ENCODE measurements at places on chromosomes 7 and 10.
A peak's percentile ranks its signal among the peaks of the same experiment; 100 is the strongest.

DNA sequence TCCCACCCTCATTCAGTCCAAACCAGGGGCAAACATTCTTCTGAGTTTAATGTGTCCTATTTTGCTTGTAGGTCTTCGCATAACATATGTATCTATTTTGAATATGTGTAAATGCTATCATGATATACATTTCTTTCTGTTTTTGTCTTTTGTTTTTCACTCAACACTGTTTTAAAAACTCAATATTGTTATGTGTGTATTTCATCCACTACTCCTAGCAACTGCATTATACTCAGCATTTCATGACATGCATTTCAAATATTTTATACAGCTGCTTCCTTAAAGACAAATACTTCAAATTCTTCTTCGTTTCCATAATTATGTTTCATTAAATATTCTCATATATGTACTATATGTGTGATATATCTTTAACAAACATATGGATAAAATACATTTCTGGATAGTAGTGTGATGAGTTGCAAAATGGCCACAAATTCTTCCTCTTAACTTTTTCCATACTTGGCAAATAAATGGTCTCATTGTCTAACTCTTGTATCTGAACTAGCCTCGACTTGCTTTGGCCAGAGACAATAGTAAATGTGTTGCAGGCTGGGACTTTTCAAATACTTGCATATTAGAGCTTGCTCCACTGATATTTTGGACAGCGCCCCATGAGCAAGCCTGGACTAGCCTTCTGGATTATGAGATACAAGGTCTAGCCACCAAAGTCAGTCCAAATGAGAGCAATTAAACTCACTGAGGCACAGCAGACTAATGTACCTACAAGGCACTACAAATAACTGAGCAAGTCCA lies 539.7 kb upstream of the KCND2 start:
- DNase-seq: no peak

DNA sequence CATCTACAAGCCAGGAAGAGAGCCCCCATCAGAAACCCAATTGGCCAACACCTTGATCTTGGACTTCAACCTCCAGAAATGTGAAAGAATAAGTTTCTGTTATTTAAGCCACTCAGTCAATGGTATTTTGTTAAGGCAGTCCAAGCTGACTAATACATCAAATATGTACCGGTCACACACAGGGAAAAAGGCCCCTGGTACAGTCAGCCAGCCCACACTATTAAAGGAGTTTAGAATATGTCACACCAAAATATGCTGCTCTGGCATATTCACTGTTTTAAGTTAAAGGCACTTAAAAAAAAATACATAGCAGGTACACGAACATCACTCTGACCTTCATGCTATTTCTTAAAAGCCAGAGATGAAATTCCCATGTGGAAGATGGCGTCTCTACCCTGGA lies 15.2 kb upstream of the CDCA7L start:
- peak; percentile 89 for DNase-seq

- DNase-seq: no peak
These were observed 109.2 kb downstream of the PDGFA start for GRCh38 chr7:410395-410910.

DNA sequence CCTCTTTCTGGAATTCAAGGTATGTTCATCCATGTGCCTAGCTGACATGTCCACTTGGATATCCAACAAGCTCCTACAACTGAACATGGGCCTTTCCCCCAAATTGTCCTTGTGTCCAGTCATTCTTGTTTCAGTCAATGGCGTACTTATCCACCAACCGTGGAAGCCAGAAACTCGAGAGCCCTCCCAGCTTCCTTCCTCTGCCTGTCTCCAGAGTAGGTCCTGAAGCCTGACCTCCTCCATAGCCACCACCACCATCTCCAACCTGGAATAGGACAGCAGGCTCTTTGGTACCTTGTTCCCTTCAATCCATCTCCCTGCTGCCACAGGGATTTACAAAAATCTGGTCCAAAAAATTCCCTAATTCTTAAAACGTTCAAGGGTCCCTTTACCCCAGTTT lies 305.1 kb downstream of the RPS24 start:
- DNase-seq: no peak

DNA sequence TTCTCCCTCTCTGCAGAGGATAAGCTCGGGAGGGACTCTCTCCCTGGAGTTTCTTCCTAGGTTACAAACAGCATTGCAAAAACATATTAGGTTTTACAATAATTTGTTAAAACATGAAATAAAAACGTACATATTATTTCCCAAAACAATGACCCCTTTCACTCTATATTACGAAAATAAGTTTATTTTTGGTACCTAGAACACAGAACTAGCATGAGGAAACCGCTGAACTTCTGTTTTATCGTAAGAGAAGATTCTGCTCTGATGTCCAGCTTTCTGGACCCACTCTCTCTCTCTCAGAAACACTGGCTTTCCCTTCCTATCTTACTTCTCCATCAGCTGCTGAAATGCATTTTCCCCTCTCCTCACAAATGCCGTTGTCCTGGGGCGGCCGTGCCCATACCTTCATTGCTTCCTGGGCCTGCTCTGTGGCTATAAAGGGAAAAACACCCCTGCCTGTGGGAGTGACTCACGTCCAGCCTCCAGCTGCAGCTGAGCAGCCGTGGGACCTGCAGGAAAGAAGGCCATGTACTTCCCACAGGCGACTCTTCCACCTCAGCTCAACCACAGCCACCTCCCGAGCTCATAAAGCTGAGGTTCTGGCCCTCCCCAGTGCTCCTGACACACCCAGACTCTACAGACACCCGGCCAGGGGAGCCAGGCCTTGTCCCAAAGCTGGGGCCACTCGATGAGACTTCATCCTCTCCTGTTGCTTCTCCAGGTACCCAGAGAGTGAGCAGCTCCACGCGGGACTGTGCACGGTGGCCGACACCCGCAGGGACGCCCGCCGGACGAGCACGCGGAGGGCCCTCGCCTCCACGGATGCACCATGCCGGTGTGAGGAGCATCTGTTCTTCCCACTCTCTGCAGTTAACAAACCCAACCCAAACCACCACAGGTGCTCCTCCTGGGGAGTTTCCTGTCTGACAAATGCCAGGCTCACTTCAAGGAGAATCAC lies 3.1 kb downstream of the GPER1 start:
- DNase-seq: peak; percentile 27

DNA sequence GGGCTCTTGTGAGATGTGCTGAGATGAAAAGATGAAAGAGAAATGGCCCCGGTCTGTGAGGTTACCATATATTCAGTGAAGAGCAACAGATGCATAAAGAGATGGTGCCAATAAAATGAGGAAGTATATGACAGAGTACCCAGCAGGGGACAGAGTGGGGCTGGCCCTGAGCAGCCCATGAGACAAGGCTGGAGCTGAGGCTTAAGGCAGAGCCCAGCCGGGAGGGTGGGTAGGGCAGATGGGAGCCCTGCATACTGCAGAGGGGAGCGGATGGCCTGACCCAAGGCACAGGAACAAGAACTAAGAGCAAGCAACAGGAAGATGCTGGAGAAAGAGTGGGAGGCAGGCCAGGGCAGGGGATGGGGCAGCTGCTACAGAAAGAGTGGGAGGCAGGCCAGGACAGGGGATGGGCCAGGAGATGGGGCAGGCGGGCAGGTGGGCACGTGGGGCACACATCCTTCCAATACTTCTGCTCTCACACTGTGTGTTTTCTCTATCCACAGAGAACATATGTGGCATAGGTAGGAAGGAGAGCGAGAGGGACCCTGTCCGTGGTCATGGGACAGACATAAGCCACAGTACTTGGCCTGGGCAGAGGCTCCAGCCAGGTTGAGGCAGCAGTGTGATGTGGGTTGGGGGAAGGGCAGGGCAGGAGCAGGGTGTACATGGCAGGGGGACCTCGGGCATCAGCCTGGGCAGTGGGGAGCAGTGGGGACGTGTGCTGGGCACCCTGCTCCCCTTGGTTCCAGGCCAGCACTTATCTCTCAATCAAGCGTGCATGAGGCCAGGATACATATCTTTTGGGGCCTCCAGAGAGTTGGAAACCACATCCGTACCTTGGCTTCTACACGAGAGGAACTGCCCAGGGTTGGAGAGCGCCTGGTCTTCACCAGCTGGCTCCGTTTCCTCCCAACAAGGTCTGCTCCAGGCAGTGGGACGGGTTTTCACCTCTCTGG lies 91.6 kb upstream of the IKZF1 start:
- DNase-seq: no peak

GRCh38 chr10:83346266-83346910 lies 792.9 kb upstream of the GHITM start:
- no peak for DNase-seq

DNA sequence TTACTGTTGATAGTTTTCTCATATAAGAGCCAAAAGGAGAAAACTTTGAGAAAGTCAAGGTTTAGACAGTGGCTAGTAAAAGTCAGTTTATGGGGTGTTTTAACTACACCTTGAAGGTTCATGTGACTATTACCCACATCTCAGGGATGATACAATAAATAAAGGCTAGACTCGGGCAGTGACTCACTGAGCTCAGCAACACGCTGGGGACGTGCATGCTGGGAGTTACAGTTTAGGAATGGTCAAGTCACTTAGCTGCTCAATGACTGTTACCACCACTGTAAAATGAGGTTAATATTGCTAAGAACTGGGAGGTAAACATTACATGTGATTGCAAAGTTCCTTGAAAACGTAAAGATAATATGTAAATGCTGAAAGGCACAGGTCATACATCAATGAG lies 1254.4 kb upstream of the PHF14 start:
- no peak for DNase-seq

DNA sequence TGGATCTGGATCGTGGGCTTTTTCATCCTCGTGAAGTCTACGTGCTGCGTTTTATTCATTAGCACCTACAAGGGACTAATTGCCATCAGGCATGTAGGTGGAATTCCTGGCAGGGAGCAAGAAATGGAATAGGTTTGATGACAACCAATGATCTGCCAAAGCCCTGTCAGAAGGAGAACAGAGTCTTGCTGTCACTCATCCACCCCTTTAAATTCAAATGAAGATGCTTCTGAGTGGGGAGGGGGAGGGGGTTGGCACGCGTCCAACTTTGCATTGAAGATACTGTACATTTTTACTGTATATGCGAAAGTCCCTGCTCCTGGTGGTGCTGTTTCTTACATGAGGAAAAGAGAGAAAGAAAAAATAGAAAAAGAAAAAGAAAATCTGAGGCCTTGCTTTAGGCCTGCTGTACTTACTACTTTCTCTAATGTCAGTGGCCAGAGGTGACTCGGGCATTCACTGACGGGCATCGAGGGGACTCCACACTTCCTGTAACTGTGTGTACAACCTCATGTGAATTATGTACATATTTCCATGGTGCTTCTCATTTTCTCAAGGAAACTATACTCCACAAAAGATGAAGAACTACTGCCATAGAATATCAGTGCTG lies 569.1 kb downstream of the INHBA start:
- peak; percentile 34 for DNase-seq

DNA sequence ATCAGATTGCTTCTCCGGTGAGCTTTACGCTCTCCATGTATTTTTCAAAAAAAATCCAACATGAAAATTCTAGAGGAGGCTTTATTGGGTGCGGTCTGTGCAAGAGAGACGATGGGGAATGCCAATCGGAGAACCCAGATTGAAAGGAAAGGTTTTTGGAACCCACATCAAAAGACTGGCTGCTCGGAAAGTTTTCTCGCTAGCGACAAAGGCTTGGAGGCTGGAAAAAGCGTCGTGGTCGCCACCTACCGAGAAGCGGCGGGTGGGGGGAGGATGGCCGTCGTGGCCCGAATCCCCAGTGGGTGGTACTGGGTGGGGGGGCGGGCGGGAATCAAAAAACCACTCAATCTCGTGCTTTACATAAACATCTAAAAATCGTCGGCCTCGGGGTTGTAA lies 1.1 kb upstream of the GTF2I start:
- peak; percentile 62 for DNase-seq

- DNase-seq: no peak
These were observed 31.2 kb downstream of the TBXAS1 start for GRCh38 chr7:139860090-139860775.

- DNase-seq: peak; percentile 2
These were observed 67.8 kb upstream of the NXPH1 start for GRCh38 chr7:8365499-8366110.

GRCh38 chr10:109740436-109740835 lies 182.9 kb downstream of the XPNPEP1 start:
- no peak for DNase-seq
